PC-3 (cell line): ENCODE measurements at places on chromosomes 13 and 19. TPM values are rescaled to one million over a fixed set of nuclear protein-coding genes. Genes with fewer than 3 reads are reported as not detected.
A peak's percentile ranks its signal among the peaks of the same experiment; 100 is the strongest.

DNA sequence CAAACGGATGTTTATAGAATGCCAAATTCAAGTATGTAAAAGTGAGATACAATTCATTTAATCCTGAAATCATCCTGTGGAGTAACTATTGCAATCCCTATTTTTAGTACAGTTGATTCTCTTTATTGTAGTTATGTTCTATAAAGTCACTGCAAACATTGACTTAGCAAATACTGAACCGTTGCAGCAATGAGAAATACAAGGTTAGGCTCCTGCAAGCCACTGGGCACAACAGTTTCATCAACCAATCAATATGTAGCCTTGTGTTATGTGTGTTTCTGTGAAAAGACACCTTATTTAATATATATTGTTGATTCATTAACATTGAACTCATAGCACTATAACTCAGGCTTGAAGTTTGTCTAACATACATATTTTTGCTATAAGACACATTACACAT, 174.4 kb downstream of the DCT start:
- H3K4me1 ChIP-seq: peaks cover 38% of the 10 kb centered on the region
- peak overlapping the region; percentile 97 for H3K27ac ChIP-seq
- no peaks in the 10 kb centered on the region for H3K36me3 ChIP-seq
- DNase-seq: peak; percentile 30
- H3K4me3 ChIP-seq: peak overlapping the region; percentile 33; the same call in 1 of the 2 replicates

GRCh38 chr19:16134510-16134909, 9.0 kb upstream of the HSH2D start:
- H3K27me3 ChIP-seq: no peaks in the 10 kb centered on the region
- DNase-seq: no peak
- H3K4me3 ChIP-seq: no peak overlapping the region
- H3K27ac ChIP-seq: no peak overlapping the region
- peaks cover 36% of the 10 kb centered on the region for H3K36me3 ChIP-seq

DNA sequence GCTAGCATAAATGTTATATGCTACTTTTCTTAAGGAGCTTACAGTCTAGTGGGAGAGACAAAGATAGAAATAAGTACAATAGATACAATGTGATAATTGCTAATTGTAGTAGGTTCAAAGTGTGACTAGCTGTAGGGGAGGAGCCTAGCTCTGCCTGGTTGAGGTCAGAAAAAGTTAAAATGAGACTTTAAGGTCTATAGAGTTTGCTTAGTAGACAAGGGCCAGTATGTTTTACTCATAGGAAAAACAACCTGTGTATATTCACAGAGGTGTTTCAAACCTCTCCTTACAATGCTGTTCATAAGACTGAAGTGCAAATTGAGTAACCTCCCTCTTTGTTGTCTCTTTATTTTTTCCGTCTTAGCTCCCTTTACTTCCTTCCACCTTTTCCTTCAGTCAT, 56.1 kb downstream of the PDS5B start:
- H3K4me1 ChIP-seq: peaks cover 16% of the 10 kb centered on the region
- no peak for DNase-seq
- no peak overlapping the region for H3K4me3 ChIP-seq
- no peaks in the 10 kb centered on the region for H3K36me3 ChIP-seq
- H3K27me3 ChIP-seq: no peaks in the 10 kb centered on the region
- H3K27ac ChIP-seq: no peak overlapping the region

DNA sequence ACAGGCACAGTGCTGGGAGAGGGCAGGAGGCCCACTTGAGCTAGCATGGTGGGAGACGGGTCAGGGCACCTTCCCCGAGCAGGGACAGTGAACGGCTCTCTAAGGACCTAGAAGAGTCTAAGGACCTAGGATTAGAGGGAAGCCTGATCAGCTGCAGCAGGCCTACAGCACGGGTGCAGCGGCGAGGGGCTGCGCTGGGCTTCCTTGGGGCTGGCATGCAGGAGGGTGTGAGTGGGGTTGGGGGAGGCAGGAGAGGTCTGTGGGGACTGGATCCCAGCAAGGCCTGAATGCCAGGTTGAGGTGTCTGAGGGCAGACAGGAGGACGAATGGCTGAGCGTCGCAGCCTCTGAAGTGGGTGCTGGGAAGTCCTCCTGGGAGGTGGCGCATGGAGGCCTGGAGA, 3.6 kb downstream of the SCAF1 start:
- peaks cover 20% of the 10 kb centered on the region; the same call in 1 of the 2 replicates for H3K36me3 ChIP-seq
- DNase-seq: no peak
- H3K27me3 ChIP-seq: no peaks in the 10 kb centered on the region
- H3K27ac ChIP-seq: no peak overlapping the region

PRODH2 gene
- not detected in 2 replicates for total RNA-seq

- H3K27me3 ChIP-seq: no peaks in the 10 kb centered on the region
- H3K4me1 ChIP-seq: no peaks in the 10 kb centered on the region
- H3K27ac ChIP-seq: no peak overlapping the region
- no peaks in the 10 kb centered on the region for H3K36me3 ChIP-seq
Measured at GRCh38 chr19:45655073-45655472, 12.9 kb upstream of the GIPR start.

KISS1R gene
- 1.2 and 3.9 TPM in 2 replicates for total RNA-seq
